Esophagus muscularis mucosa (tissue), 4 donors: ENCODE measurements at places on chromosomes 11 and 22. TPM values are rescaled to one million over a fixed set of nuclear protein-coding genes. Genes with fewer than 3 reads are reported as not detected.
A peak's percentile ranks its signal among the peaks of the same experiment; 100 is the strongest.

DNA sequence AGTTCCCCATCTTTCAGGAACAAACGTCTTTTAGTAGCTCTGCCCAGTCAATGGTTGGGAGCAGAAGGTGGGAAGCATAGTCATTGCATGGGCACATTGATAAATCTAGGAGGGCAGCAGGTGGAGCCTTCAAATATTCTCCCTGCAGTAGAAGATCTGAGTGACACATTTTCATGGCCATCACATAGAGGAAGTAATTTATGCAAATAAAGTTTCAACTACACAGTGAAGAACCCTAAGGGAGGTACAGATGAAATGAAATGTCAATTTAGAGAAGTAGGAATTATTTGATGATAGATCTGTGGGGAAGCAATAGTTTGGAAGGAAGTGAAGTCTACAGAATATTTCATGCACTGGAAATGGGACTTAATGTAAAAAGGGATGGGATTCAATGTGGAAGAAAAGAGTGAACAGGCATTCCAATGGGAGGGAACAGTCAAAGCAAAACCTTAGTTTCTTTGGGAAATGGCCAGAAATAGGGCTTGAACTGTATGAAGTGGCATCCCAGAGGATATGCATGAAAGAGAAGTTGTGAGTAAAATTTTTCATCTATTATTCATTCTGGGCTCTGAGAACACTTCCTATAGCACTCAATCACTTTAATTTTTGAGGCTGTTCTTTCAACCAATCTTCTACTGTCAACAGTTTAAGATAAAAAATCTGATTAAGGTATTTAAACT, 256.2 kb upstream of the LUZP2 start:
- no peaks in the 10 kb centered on the region for H3K4me1 ChIP-seq
- no peaks in the 10 kb centered on the region for H3K27me3 ChIP-seq
- no peak overlapping the region for H3K27ac ChIP-seq
- no peak for DNase-seq
- H3K36me3 ChIP-seq: no peaks in the 10 kb centered on the region

- H3K4me3 ChIP-seq: no peak overlapping the region
- DNase-seq: no peak
- no peak overlapping the region for H3K27ac ChIP-seq
Measured at GRCh38 chr11:73290536-73290935, 17.5 kb upstream of the ARHGEF17 start.

- H3K36me3 ChIP-seq: no peaks in the 10 kb centered on the region
- no peaks in the 10 kb centered on the region for H3K4me1 ChIP-seq
- H3K27ac ChIP-seq: no peak overlapping the region
- DNase-seq: no peak
- no peak overlapping the region for H3K4me3 ChIP-seq
Measured at GRCh38 chr11:14852571-14853177, 39.4 kb downstream of the CYP2R1 start.

TMA7B gene
- not detected for total RNA-seq

AIFM3 gene
- 1.7 TPM for total RNA-seq

- peak overlapping the region; percentile 55 for H3K27ac ChIP-seq
- H3K4me3 ChIP-seq: no peak overlapping the region
Measured at GRCh38 chr22:39290724-39291161, 28.7 kb downstream of the RPL3 start.

GRCh38 chr11:78857688-78858087, 283.0 kb upstream of the NARS2 start:
- no peaks in the 10 kb centered on the region for H3K4me1 ChIP-seq
- H3K4me3 ChIP-seq: no peak overlapping the region
- H3K36me3 ChIP-seq: no peaks in the 10 kb centered on the region
- no peak for DNase-seq
- H3K27me3 ChIP-seq: no peaks in the 10 kb centered on the region

NAALADL1 gene
- 27.5 TPM for total RNA-seq

DNA sequence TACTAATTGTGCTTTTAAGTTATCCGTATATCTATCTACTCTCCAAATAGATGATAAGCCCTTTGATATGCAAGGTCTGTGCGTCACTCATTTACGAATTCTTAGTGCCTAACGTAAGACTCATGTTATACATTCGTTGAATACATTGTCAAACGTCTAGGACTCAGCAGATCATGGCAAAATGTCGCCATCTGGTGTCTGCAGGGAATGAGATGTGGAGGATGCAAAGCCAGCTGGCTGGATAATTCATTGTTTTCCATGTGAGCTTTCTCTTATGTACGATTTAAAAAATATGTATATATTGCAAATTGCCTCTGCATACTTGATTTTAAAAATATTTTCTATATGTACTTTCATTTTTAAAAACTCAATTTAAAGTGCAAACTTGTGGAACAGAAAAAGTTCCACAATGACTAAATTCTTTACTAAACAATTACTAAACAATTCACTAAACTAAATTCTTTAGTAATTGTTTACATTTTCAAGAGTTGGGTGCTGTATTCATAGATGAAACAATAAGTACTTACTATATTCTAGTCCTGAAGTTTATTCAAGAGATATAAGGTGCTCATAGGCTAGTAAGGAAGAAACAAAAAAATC, 33.8 kb downstream of the ZNF202 start:
- H3K27me3 ChIP-seq: no peaks in the 10 kb centered on the region
- H3K36me3 ChIP-seq: no peaks in the 10 kb centered on the region
- no peaks in the 10 kb centered on the region for H3K4me1 ChIP-seq
- DNase-seq: no peak
- H3K4me3 ChIP-seq: no peak overlapping the region

GRCh38 chr11:2586793-2587131, 113.0 kb downstream of the KCNQ1OT1 start:
- H3K27me3 ChIP-seq: no peaks in the 10 kb centered on the region
- no peaks in the 10 kb centered on the region for H3K4me1 ChIP-seq
- DNase-seq: peak; percentile 88
- peaks cover 22% of the 10 kb centered on the region for H3K36me3 ChIP-seq
- H3K4me3 ChIP-seq: no peak overlapping the region
- no peak overlapping the region for H3K27ac ChIP-seq

GRCh38 chr11:8805296-8805695, 105.7 kb upstream of the AKIP1 start:
- H3K36me3 ChIP-seq: no peaks in the 10 kb centered on the region
- peak overlapping the region; percentile 94 for H3K27ac ChIP-seq
- H3K4me1 ChIP-seq: peaks cover 78% of the 10 kb centered on the region

DNA sequence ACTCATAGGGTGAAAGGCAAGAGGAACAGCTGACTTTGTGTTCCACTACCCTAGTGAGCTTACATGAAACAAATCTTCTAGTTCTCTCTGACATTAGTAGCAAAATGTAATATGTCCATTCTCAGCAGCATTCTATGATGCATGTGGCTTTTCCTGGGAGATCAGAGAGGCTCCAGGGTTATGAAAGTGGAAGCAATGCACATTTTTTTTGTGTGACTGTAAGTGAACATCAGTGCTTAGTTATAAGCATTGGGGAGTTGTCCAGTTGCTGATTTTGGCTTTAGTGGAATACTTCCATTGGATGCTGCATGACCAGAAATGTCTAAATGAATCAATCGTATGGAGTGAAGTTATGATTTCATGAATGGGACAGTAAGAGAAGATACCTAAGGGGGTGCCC, 255.9 kb downstream of the FAT3 start:
- no peak for DNase-seq
- H3K27ac ChIP-seq: no peak overlapping the region
- H3K36me3 ChIP-seq: no peaks in the 10 kb centered on the region
- no peaks in the 10 kb centered on the region for H3K27me3 ChIP-seq

- H3K27me3 ChIP-seq: no peaks in the 10 kb centered on the region
- H3K36me3 ChIP-seq: no peaks in the 10 kb centered on the region
- no peak for DNase-seq
- H3K4me3 ChIP-seq: no peak overlapping the region
Measured at GRCh38 chr11:104799251-104799650, 99.0 kb downstream of the CASP12 start.

GRCh38 chr22:27323661-27324060, 477.9 kb downstream of the MN1 start:
- no peaks in the 10 kb centered on the region for H3K36me3 ChIP-seq
- no peak overlapping the region for H3K4me3 ChIP-seq
- no peak for DNase-seq
- H3K4me1 ChIP-seq: no peaks in the 10 kb centered on the region
- no peaks in the 10 kb centered on the region for H3K27me3 ChIP-seq
- no peak overlapping the region for H3K27ac ChIP-seq

- H3K4me1 ChIP-seq: peaks cover 8% of the 10 kb centered on the region
- peak overlapping the region; percentile 22 for H3K27ac ChIP-seq
- H3K27me3 ChIP-seq: no peaks in the 10 kb centered on the region
- H3K36me3 ChIP-seq: peaks cover 46% of the 10 kb centered on the region
- no peak for DNase-seq
Measured at GRCh38 chr11:95849087-95849825, 59.0 kb downstream of the CEP57 start.

- H3K27me3 ChIP-seq: no peaks in the 10 kb centered on the region
- no peak for DNase-seq
- H3K4me3 ChIP-seq: no peak overlapping the region
- H3K4me1 ChIP-seq: no peaks in the 10 kb centered on the region
Measured at GRCh38 chr11:114368918-114369680, 31.2 kb downstream of the C11orf71 start.

GRCh38 chr11:15055620-15056356, 17.6 kb upstream of the CALCB start:
- no peaks in the 10 kb centered on the region for H3K4me1 ChIP-seq
- H3K36me3 ChIP-seq: no peaks in the 10 kb centered on the region
- DNase-seq: no peak
- no peak overlapping the region for H3K4me3 ChIP-seq
- H3K27me3 ChIP-seq: no peaks in the 10 kb centered on the region

DNA sequence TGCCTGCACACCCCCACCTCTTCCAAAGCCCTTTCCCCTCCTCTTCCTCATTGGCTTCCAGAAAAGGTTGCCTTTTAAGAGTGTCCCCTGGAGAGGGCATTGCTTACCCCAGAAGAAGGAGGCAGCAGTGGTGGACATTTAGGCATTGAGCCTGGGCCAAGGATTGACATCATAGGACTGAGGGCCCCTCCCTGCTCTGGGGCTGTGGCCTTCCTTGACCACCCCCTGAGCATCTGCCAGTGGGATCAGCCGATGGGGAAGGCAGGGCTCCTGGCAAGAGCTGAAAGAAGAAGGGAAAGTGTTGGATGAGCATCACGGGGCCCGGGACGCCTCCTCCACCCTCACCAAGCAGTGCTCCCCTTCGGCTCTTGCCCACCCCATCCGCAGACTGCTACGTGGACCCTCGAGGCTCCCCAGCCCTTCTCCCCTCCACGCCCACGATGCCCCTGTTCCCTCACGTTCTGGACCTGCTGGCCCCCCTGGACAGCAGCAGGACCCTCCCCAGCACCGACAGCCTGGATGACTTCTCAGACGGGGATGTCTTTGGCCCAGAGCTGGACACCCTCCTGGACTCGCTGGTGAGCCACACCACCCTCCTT, 37.4 kb downstream of the ZC3H7B start:
- peaks cover 8% of the 10 kb centered on the region for H3K4me1 ChIP-seq
- no peaks in the 10 kb centered on the region for H3K27me3 ChIP-seq
- no peak overlapping the region for H3K4me3 ChIP-seq
- DNase-seq: no peak
- peaks cover 69% of the 10 kb centered on the region for H3K36me3 ChIP-seq
- no peak overlapping the region for H3K27ac ChIP-seq

CRYAB gene
- 493 TPM for total RNA-seq

GRCh38 chr11:128731041-128731663, 37.3 kb downstream of the FLI1 start:
- H3K4me3 ChIP-seq: no peak overlapping the region
- H3K4me1 ChIP-seq: peaks cover 57% of the 10 kb centered on the region
- no peak for DNase-seq
- H3K36me3 ChIP-seq: no peaks in the 10 kb centered on the region

- H3K27me3 ChIP-seq: no peaks in the 10 kb centered on the region
- H3K4me3 ChIP-seq: no peak overlapping the region
- no peak overlapping the region for H3K27ac ChIP-seq
- no peak for DNase-seq
- no peaks in the 10 kb centered on the region for H3K36me3 ChIP-seq
Measured at GRCh38 chr11:66789097-66789890, 53.9 kb upstream of the RCE1 start.

SSH3 gene
- 51.5 TPM for total RNA-seq

DNA sequence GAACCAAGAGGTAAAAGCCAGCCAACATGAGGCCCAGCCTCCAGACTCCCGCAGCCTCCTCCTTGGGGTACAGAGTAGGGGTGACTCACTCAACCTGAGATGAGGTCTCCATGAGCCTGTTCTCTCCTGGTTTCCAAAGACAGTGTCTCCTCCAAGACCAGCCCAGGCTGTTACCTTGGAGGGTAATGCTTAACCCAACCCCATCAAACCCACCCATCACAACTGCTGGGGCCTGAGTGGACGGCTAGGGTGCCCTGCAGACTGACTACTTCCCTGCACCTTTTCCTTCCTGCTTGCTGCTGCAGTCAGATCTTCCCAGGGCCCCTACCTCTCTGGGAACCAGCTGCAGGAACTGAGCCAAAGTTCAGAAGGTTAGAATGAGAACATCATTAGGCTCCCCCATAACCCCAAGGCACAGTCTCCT, 5.1 kb upstream of the NOL12 start:
- H3K4me3 ChIP-seq: no peak overlapping the region
- H3K4me1 ChIP-seq: peaks cover 47% of the 10 kb centered on the region
- peaks cover 24% of the 10 kb centered on the region for H3K36me3 ChIP-seq

DNA sequence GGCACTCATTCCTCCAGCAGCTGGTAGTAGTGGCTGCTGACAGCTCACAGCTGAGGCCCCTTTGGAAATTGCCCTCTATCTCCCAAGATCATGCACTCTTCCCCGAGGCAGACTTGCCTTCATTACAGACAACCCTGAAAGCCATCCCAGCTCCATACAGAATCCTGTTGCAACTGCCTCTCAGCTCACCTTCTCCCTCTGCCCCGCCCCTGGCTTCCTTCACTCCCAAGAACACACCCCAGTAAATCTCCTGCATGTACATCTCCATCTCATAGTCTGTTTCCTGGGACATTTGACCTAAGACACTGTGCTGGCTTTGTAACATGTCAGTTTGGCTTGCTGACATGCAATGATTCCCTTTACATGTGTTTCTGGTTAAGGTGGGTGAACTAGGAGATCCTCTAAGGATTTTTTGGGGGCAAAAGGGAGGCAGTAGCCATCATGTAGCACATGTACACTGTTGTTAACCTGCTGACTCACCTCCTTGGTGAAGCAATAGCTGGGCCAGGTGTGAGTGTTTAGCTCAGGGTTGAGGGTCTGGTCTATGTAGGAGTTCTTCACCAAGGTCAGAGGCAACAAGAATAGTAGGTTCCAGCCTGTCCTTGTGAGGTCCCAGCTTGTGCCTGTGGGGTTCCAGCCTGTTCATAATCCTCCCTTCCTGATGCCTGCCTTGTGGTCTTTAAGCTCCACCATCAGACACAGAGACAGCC, 179.6 kb downstream of the CSNK2A3 start:
- no peak overlapping the region for H3K4me3 ChIP-seq
- H3K27me3 ChIP-seq: no peaks in the 10 kb centered on the region
- peak; percentile 70 for DNase-seq
- H3K36me3 ChIP-seq: no peaks in the 10 kb centered on the region
- H3K27ac ChIP-seq: no peak overlapping the region
- H3K4me1 ChIP-seq: peaks cover 37% of the 10 kb centered on the region

- peaks cover 4% of the 10 kb centered on the region for H3K27me3 ChIP-seq
- peak overlapping the region; percentile 64 for H3K4me3 ChIP-seq
- H3K27ac ChIP-seq: no peak overlapping the region
Measured at GRCh38 chr11:88175569-88176075, 379 bp upstream of the RAB38 start.

GRCh38 chr11:47216121-47216798, 1.5 kb downstream of the DDB2 start:
- H3K36me3 ChIP-seq: peaks cover 22% of the 10 kb centered on the region
- H3K27me3 ChIP-seq: no peaks in the 10 kb centered on the region
- peak overlapping the region; percentile 65 for H3K4me3 ChIP-seq
- no peak for DNase-seq
- H3K4me1 ChIP-seq: peaks cover 67% of the 10 kb centered on the region

- H3K27me3 ChIP-seq: no peaks in the 10 kb centered on the region
- no peak overlapping the region for H3K4me3 ChIP-seq
- no peaks in the 10 kb centered on the region for H3K4me1 ChIP-seq
- H3K27ac ChIP-seq: no peak overlapping the region
- peak; percentile 14 for DNase-seq
Measured at GRCh38 chr22:30838111-30838510, 130.5 kb downstream of the MORC2 start.

SLC25A18 gene
- total RNA-seq: 2.8 TPM

PPP2R1B gene
- 12.8 TPM for total RNA-seq
